Effector memory CD8-positive, alpha-beta T cell (primary cell): ENCODE measurements at places on chromosomes 7 and 10.

GRCh38 chr7:33250421-33250871 is 121.1 kb downstream of the BBS9 start:
- DNase-seq: no peak

DNA sequence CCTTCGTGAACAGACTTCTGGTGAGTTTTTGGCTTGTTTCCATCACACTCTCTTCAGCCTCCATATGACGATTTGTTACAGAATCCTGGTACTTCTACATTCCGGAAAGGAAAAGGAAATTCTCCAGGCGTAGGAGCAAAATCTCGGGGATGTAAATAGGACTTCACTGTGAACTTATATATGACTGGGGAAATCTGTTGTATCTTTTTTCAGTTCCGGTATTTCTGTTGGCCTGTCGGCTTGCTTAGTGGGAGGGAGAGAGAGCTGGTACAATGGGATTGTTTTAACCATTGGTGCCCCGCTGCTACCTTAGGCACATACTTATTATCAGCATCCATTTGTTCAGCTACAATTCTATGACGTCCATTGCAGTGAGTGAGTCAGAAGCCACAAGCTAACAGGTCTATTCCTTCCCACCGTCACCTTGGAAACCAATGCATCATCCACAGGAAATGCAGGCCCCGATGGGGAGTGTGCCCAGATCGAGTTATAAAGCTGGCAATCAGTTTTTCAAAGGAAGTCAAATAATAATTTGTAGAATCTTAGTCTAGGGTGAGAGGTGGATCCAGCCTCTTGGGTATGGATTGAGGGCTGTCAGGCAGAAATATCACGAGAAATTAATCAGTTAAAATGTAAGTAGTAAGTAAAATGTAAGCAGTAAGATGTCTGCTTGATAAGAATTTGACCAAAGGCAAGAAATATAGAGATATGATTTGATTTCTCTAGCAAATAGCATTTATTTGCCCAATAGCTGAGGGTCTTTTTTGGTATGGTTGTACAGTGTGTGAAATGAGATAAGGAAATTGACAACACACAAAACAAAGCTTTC is 92.0 kb upstream of the MKLN1 start:
- peak; percentile 77 for DNase-seq

DNA sequence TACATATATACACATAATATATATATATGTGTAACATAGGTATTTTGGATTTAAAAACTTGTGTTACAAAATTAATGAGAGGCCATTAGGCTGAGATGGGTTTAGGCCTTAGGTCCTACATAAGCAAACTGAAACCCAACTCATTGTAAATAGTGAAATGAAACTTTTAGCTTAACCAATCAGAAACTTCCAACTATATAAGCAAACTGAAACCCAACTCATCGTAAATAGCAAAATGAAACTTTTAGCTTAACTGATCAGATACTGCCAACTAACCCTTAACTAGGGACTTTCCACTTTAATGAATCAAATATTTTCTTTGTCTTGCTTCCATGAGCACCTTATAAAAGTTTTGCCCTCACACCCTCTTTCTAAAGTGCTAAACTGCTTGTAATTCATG is 17.3 kb upstream of the SAMD9L start:
- no peak for DNase-seq

- no peak for DNase-seq
Measured at GRCh38 chr7:151647874-151648273, 128.2 kb upstream of the RHEB start.

DNA sequence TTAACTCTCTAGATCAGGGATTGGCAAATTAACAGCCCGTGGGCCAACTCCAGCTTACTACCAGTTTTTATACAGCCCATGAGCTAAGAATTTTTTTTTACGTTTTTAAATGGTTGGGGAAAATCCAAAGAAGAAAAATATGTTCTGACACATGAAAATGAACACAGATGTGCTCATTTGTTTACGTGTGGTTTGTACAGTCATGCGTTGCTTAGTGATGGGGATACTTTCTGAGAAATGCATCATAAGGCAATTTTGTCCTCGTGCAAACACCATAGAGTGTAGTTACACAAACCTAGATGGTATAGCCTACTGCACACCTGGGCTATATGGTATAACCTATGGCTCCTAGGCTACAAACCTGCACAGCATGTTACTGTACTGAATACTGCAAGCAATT is 8.3 kb upstream of the SMKR1 start:
- no peak for DNase-seq

- no peak for DNase-seq
Measured at GRCh38 chr7:117324960-117325359, 2.1 kb upstream of the WNT2 start.

DNA sequence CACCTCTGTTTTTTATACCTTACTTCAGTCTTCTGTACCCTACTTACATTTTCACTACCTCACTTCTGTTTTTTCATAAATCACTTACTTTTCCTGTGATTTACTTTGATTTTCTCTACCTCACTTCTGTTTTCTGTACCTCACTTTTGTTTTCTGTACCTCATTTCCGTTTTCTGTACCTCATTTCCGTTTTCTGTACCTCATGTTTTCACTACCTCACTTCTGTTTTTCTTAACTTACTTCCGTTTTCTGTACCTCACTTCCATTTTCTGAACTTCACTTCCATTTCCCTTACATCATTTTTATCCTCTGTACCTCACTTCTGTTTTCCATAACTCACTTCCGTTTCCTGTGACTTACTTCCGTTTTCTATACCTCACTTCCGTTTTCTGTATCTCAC is 492.0 kb upstream of the AKR1E2 start:
- no peak for DNase-seq

- DNase-seq: no peak
Measured at GRCh38 chr7:69301253-69301652, 297.0 kb upstream of the AUTS2 start.

GRCh38 chr7:47896809-47897423 is 51.4 kb downstream of the PKD1L1 start:
- DNase-seq: no peak

GRCh38 chr7:96320442-96320841 is 1.5 kb downstream of the SLC25A13 start:
- DNase-seq: no peak

DNA sequence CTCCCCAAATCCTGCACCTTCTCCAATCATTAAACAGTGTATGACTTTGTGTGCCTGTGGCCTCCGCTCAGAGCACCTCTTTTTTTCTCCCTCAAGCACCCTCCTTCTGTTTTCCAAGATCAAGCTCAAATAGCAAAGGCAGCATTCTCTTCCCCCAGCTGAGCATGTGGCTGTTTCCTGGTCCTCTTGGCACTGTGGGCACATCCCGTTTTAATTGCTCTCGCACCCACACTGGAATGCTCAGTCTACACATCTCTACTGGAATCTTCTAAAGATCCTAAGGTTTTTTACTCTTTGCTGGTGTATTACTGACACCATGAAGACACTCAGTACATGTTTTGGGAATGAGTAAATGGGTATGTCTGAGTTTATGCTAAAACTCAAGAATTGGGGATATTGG is 107.4 kb downstream of the WDFY4 start:
- no peak for DNase-seq

GRCh38 chr7:112723416-112723815 is 66.8 kb downstream of the TMEM168 start:
- no peak for DNase-seq

DNA sequence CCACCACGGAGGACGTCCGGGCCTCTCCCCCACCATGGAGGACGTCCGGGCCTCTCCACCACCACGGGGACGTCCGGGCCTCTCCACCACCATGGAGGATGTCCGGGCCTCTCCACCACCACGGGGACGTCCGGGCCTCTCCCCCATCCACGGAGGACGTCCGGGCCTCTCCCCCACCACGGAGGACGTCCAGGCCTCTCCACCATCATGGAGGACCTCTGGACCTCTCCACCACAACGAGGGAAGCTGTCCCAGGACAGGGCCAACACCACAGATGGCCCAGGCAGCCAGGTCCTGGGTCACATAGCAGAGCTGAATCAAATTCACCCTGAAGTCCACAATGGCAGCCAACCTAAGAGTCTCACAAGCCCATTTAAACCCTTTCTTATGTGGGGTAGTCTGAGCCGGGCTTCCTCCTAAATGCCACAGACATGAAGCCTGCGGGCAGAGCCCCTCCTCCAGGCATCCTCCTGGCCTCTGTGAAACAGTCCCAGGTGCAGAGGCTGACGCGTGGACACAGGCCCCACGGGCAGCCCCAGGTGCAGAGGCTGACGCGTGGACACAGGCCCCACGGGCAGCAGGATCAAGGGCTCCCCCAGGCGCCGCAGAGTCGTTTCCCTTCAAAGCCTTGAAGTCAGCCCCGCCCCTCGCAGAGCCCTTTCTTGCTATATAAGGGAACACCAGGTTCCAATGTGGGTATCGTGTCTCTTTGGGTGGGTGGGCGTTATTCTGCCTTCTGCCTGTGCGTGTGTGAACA is 47.0 kb downstream of the FOXL3 start:
- no peak for DNase-seq

DNA sequence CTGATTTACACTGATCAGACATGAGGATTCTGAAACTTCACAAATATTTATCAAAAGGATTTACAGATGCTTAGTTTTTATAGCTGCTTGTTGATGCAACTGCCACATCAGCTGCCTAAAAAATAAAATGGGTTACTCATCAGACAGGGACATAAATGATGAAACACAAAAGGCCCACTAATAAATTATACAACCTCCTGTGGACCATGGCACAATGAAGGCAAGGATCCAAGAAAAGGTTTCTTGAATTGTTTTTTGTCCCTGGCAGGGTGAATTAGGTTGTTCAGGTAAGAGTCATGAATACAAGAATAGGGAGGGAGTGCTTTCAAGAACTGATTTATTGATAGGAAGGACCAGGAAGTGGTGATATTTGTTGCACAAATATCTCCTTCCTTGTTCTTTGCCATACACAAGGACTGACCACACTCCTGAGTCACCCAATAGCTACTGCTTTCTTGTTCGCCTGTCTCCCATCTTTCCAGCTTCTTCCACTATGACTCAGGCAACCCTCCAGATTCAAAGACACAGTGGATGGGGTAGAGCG is 234.5 kb downstream of the AHR start:
- no peak for DNase-seq

- DNase-seq: no peak
Measured at GRCh38 chr7:120838281-120838682, 19.7 kb downstream of the TSPAN12 start.

- DNase-seq: no peak
Measured at GRCh38 chr10:2985729-2986232, 81.6 kb upstream of the PFKP start.

GRCh38 chr7:19749658-19750057 is 23.8 kb downstream of the TMEM196 start:
- DNase-seq: no peak

- DNase-seq: no peak
Measured at GRCh38 chr10:84193846-84194423, 402 bp upstream of the CDHR1 start.

DNA sequence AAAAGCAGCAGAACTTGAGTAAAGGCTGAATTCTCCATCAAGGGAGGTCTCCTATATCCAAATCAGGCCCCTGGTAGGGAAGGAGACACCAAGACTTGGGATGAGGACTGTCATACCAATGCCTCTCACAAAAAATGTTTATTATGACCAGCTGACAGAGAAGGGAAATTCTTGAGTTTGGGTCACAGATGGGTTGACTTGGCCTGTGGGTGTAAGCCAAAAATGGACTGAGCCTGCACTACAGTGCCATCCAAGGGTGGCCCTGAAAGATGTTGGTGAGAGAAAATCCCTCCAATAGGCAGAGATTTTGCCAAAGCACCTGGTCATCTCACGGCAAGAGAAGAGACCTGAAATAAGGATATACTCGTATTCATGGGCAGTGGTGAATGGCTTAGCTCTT is 27.0 kb upstream of the PPIF start:
- DNase-seq: no peak

- no peak for DNase-seq
Measured at GRCh38 chr7:153423210-153423590, 629.0 kb upstream of the DPP6 start.

DNA sequence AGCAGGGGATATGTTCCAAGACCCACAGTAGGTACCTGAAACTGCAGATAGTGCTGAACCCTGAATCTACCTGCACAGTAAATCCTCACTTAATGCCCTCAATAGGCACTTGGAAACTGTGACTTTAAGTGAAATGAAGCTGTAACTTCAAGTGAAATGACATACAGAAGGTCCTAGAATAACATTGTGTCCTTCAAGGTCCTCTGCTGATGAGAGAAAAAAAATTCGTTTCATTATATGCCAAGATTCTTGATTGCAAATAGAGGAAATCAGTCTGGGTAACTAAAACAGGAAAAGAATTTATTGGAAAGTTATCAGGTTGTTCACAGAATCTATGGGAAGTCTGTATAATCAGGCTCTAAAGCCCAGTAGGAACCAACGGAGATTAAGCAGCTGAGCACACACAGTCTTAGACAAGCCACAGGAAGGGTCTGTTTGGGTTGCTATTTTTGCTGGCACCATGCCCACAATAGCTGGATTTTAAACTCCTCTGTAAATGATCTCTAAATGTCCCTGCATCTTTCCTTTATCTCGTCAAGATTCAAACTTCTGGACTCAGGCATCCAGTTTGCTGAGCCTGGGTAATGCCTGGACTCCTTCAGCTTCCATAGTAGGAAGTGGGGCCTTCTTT is 57.5 kb downstream of the EXOC4 start:
- no peak for DNase-seq

DNA sequence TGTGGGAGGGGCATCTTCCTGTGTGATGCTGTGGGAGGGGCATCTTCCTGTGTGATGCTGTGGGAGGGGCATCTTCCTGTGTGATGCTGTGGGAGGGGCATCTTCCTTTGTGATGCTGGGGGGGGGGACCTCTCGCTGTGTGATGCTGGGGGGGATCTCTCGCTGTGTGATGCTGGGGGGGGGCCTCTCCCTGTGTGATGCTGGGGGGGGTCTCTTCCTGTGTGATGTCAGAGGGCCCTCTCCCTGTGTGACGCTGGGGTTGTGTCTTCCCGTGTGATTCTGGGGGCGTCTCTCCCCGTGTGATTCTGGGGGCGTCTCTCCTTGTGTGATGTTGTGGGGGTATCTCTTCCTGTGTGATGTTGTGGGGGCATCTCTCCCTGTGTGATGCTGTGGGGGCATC is 27.9 kb upstream of the DPYSL4 start:
- peak; percentile 27 for DNase-seq

DNA sequence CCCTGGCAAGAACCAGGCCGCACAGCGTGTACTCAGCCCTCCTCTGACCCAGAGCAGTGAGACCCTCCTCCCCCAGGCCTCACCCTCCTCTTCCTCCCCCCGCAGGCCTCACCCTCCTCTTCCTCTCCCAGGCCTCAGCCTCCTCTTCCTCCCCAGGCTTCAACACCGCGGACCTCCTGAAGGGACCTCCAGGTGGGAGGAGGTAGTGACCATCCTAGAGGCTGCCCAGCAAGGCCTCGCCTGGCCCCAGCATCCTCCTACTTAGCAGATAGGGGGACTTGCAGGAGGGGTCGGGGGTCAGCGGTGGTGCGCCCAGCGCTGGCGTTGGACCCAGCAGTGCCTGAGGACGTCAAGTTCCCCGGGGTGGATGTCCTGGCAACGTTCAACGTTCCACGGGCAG is 270.8 kb downstream of the ELFN1 start:
- DNase-seq: no peak
